Stimulated activated naive CD8-positive, alpha-beta T cell treated with anti-CD3 and anti-CD28 coated beads, Interleukin-15, Interleukin-2, amounts not matched to agents 100 U/mL and 50 U/mL, for 24 hours (primary cell): ENCODE measurements at places on chromosomes 1 and 21.

GRCh38 chr1:151372058-151372934 lies at the start of gene SELENBP1:
TSS of gene SELENBP1 (minus strand) at chr1:151372705. CDS start at chr1:151372641, 64 bp downstream.
- no peak for DNase-seq

DNA sequence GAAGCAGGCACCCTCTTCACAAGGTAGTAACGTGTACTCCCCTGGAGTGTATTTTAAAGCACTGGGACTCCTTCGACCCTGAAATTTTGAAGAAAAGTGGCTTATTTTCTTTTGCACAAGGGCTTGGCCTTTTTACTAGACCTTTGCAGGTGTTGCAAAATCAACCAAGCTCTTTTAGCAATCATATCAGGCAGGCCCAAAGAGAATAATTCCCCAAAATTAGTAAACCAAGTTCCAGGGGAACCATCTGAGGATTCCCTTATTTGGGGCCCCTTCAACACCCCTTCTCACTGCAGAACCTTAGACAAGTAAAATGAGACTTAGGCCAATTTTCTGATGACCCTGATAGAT lies 28.3 kb downstream of the CBR1 start:
- no peak for DNase-seq

DNA sequence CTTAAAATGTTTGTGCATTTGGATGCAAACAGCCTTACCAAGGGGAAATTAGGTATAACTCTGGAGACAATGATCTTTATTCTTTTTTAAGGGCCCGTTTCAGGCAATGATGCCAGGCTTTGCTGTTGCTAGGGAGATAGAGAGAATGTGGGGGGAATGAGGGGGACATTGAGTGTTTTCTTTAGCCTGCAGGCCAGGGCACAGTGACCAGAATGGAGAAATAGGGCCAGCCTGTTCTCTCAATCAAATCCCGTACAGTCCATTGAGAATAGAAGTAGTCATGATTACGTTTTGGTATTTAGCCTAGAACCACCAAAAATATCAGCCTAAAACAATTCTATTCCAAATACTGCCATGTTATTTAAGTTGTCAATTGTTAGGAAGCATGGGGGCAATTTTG lies 49.0 kb downstream of the RGS7 start:
- DNase-seq, result no peak

DNA sequence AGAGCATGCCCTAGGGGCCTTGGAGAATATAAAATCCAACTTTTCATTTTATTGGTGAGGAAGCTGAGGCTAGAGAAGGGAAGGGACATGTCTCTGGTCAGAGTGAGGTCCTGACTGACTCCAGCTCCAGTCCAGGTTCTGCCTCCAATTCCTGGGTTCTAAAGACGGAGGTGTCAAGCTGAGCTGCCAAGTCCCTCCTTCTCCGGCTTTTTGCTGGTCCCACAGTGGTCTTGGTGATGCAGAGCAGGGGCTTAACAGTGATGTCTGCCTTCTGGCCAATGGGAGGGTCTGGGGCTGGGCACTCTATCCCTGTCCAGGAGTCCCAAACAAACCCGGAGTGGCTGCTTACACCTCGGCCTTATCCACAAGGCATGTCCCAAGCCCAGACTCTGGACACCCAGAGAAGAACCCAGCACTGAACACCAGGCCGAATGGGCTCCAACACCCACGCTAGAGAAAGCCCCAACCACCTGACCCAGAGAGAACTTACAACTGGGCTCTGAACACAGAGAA lies 104.8 kb downstream of the EBNA1BP2 start:
- no peak for DNase-seq

DNA sequence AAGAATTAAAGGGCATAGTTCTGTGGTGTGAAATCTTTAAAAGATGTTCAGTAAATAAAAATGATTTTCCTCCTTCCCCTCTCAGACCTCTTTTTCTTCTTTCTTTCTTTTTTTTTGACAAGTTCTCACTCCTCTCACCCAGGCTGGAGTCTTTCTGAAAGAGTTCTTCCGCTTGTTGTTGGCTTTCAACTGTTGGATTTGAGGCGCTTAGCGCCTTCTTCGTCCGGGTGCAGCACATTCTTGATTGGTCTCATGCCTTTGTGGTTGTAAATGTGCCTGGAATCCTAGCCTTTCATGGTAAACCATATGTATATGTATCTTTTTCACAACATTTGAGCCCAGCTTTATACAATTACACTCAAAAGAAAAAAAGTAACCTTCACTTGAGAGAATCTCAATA lies 980 bp upstream of the METTL18 start:
- peak; percentile 6 for DNase-seq

GRCh38 chr1:170676628-170677027 lies 12.7 kb downstream of the PRRX1 start:
- DNase-seq, result no peak

DNA sequence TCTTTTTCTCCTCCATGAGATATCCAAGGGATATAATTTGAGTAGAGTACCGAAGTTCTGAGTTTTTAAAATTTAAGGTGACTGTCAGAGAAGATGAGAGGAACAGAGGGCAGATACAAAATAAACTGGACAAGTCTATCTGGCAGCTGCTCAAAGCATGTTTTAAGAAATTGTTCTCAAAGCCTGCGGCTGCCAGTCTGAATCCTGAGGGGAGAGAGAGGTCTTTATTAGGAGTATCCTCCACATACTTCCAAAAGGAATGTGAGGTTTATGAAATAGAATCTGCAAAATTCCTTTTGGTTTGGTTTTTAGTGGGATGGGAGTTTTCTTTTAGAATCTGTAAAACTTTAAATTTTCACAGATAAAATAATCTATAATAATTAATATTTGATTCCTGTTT lies 41.3 kb downstream of the TTC13 start:
- DNase-seq, result no peak

- DNase-seq, result no peak
Measured at GRCh38 chr1:9350013-9350908, 57.6 kb downstream of the SPSB1 start.
